Stimulated activated CD4-positive, alpha-beta T cell treated with anti-CD3 and anti-CD28 coated beads, Interleukin-1b, Interleukin-23, amount 100 ng/mL, for 1 hour (primary cell): ENCODE measurements at places on chromosomes 1 and 21.

- DNase-seq, result no peak
Measured at GRCh38 chr1:156860113-156860627, 495 bp upstream of the NTRK1 start.

GRCh38 chr1:55990007-55990406 lies 589.4 kb downstream of the PLPP3 start:
- no peak for DNase-seq

GRCh38 chr1:28126783-28127490 lies 38.5 kb upstream of the EYA3 start:
- no peak for DNase-seq

DNA sequence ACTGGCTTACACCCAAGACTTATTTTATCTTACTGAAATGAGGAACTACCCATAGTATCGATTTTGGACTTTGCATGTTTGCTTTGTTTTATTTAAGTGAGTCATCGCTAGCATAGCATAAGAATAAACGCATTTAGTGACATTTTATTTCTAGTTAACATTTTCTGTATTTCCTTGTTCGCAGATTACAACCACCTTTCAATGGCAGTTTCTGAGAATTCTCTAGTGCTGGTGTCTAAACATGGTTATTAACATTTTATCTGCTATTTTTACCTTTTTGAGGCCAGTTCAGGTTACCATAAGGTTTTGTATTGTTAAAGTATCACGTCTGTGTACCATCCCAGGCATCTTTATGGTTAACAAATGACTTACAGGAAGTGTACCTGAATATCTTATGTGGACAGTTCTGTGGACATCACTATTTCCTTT lies 24.5 kb downstream of the EEIG2 start:
- DNase-seq, result no peak

GRCh38 chr1:110375490-110375889 lies 15.3 kb downstream of the SLC16A4 start:
- no peak for DNase-seq

DNA sequence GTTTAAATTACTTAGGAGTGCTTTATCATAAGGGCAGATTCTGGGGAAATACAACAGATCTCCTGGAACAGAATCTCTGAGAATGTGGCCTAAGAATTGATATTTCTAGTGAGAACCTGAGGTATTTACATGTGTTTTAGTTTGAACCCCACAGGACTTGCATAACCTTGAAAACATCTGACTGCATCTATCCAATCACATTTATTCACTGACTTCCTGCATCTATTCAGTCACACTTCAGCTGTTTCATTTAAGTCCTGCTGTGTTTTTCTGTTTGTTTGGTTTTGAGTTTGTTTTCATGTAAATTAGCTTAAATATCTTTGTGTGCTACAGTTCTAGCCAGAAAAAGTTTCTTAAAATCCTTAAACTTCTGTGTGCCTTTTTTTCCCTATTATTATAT lies 1260.7 kb downstream of the PLA2G4A start:
- DNase-seq, result no peak

GRCh38 chr1:201709564-201710295 lies 119.2 kb upstream of the IPO9 start:
- DNase-seq, result no peak

DNA sequence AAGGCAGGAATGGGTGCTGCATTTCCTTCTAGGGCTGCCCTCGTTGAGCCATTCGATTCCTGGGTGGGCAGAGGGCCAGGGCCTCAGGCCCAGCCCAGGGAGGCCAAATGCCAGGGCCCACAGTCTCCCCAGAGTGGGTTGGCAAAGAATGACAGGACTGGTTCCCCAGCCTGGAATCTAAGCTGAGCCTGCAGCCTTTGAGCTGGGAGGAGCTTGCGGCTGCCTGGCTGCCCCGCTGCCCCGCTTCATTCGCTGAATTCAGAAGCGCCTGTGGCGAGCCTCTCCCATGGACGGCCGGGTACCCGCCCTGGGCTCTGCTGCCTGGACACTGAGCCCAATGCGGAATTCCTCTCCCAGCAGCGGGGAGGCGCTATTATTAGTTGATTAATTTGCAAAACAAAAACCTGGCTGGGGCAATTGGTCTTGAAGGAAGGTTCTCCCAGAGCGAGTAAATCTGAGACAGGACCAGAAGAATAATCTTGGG lies 32.3 kb upstream of the TARDBP start:
- DNase-seq, result no peak

DNA sequence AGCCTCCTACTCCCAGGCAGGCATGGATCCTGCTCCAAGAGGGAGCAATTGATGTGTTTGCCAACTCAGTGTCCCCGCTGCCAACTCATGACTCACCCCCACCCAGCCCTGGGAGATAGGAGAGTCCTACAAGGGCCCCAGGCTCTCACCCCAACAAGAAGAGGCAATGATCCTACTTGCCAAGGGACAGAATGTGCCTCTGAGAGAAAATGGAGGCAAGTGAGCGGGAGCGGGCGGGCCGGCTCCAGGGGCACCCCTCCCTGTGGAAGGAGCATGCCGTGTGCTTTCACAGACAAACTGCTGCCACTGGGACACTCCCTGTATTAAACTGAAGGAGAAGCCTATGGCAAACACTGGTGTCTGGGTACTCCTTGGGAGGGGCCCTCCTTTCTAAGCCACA lies 16.7 kb downstream of the PKP1 start:
- no peak for DNase-seq

DNA sequence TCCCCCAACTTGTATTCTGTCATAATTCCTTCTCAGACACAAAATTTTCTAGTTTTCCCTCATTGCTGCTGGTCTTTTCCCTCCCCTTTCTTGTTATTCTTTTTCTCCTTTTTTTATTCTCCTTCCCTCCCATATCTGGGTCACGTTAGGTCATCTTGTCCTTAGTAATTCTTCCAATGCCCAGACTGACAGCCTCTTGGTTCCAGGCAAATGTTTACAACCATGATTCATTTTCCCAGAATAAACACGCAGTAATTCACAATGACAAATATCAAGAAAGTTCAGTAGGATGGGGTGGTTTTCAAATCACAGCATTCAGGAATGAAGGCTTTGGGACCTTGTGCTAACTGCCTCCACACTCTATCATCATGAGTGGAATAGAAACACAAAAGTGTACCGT lies 25.2 kb downstream of the NHLH2 start:
- DNase-seq, result no peak

GRCh38 chr1:150192012-150192411 lies 42.3 kb downstream of the PLEKHO1 start:
- DNase-seq, result no peak

- no peak for DNase-seq
Measured at GRCh38 chr1:22224631-22225030, 81.7 kb upstream of the WNT4 start.

DNA sequence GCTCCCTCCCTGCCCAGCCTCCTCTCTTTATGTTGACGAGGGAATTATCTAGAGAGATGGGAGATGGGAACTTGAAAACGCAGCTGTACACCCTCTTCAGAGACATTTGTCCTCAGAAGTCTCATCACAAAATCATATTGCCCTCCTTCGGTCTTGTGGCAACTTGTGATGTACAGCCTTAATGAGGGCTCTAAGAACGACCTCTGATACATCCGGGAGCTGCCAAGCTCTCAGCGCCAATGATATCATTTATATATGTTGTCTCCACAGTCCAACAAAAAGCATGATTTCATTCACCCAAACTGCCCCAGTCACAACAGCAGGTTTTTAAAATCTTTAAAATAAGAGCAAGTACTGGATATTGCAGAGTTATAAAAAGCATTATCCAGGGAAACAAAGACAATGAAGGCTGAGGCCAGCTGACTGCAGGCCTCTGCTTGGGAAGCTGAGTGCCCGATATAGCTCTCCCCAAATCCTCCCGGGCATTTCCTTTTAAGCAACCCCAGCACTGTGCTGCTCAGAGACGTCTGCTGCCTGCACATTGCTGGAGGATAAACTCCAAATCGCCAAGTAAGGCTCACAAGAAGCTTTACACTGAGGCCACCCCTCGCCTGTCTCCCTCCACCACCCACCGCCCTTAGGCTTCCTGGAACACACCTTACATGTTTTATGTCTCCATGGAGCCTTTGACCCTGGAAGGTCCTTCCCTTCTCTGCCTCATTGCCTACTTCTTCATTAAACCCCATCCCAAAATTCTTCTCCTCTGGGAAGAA lies 236.1 kb downstream of the C1orf94 start:
- DNase-seq, result no peak

- no peak for DNase-seq
Measured at GRCh38 chr1:215612391-215612790, 45.3 kb downstream of the KCTD3 start.

GRCh38 chr1:103256490-103256889 lies 148.2 kb upstream of the COL11A1 start:
- no peak for DNase-seq

DNA sequence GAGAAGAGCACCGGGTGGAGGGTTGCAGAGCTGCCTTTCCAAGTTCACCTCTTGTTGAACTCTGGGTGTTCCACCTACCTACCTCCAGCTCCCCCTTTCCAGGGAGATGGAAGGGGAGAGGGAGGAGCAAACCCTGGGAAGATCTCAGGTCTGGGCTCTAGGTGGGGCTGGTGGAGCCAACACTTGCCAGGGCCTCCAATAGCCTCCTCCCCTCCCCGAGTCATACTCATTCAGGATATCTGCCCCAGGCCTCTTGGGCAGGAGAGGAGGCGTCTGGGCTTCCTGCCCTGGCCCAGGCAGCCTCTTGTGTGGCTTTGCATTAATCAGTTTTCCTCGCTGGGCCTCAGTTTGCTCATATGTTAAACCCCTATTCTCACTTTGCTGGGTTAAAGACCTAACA lies 13.4 kb downstream of the RAP1GAP start:
- DNase-seq, result no peak

DNA sequence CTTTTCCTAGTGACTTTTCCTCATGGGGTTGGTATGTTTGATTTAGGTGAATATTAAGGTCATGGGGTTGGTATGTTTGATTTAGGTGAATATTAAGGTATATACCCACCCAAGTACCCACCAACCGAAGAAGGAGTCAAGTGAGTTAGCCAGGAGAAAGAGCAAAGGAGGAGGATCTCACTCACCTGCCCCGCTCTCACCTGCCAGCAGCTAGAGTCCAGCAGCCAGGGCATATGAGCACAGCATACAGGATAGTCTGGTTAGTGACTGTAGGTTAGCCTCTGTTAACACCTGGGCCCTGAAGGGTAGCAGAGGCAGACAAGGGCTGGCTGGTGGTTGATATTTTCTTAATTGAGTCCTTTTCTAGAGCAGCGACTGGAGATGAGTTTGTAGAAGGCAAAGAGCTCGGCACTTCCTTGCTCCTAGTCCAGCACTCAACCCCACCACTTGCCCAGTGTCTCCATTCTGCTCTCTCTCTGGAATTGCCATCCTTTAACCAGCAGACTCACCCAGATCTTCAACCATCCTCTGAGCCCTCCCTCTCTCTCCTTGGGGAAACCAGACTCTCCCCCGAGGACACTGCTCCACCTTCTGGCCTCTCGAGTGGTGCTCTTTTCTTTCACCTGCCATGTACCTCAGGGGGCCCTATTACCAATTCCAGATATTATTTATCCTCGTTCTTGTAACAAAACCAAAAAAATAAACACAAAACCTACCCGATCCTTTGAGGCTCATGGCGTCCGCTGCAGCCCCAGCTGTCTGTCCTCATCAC lies 16.3 kb upstream of the DESI2 start:
- no peak for DNase-seq
